ENCODE measurements at places on chromosomes 13 and 19.

- no peak for DNase-seq
Observed at GRCh38 chr19:42311657-42312056, 1.5 kb upstream of the TMEM145 start.

DNA sequence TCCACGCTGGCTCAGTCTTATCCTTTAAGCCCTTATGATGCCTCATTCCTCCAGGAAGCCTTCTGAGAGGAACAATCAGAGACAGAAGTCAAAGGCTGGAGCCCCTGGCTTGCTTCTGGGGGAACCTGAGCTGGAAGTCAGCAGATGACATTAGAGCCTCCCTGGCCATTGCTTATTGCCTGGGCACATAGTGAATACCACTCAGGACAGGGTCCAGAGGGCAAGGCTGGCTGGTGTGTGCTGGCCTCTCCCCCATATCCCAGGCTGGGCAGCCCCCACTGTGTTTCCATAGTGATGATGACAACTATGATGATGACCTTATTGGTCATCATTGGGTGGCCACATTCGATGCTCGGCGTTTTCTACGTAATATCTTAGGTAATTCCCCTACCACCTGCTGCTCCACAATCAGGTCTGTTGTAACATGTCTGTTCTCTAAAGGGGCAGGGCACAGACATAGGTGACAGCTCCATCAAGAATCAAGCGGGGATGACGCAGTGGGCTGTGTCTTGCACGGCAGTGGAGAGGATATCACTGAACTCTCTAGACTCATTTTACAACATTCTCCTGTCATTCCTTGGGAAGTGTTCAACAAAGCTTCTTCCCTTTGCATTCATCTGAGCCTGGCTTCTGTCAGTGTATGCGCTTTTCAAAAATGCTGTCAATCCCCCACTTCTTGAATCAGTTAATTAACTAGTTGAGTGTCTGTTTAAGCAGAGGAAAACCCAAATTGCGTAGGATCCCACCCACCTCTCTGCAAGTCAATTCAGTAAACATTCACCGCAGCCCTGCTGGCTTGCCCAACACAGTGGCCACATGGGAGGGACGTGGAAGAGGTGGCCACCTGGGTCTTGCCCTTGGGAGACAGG, 89.4 kb upstream of the TSHZ3 start:
- DNase-seq = no peak

DNA sequence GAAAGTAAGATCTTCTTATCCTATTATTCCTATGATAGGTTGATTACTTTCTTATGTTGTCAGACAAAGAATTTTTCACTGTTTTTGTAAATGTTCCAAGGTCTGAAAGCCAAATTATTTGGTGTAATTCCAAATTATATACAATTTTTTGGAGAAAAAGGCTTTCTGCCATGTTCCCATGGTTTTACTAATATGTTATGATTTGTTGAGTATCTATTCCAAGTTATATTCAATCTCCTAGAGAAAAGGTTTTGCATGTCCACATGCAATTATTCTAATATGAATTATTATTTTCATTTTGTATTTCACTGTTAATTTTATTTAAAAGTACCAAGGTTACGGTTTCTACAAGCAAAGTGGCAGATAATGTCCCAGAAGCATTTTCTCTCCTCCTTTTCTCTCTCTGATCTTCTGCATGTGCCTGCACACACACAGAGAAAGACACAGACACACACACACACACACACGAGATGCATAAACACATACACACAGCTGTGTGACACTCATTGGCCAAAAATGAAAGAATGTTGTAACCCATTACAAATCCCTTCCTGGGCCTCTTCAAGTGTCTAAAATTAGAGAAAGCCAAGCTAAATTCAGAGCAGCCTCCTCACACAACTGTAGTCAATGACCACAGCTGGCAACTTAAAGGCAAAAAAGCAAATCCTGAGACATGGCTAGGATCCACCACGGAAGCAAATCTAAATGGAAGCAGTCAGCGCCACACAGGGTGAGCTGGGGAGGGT, 621.0 kb downstream of the EFNB2 start:
- DNase-seq = peak; percentile 63

DNA sequence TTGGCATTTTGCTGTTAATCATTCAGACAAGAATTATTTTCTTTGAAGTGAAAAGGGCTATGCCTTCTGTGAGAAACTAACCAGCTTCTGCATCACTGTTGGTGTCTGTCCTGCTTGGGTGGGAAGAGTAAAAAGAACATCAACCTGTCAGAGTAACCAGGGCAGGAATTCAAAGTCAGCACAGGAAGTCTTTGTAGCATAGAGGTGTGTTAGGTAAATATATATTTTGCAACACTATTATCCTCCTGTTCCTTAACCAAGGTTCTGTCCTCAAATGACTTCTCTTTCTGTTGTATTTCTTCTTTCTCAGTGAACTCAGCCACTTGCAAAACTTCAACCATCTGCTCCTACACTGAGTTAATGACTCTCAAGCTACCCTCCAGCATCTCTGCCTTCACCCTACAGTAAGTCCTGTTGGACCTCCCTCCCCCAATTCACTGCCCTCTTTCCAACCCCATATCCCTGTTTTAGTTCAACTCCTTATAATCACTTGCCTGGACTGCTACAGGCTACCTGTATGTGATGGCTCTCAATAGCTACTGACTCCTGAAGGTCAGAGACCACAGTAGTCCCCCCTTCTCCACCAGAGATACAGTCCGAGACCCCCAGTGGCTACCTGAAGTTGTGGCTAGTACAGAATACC, 49.9 kb downstream of the SMAD9 start:
- DNase-seq = no peak

Data from fibroblast of the conjunctiva (primary cell).